CD4-positive, alpha-beta T cell treated with Interleukin-2 at 100 ng/mL for 4 hours (primary cell): ENCODE measurements at places on chromosomes 6 and 20.
A peak's percentile ranks its signal among the peaks of the same experiment; 100 is the strongest.

- DNase-seq = no peak
These were observed 24.5 kb downstream of the YTHDF1 start for GRCh38 chr20:63191400-63191799.

DNA sequence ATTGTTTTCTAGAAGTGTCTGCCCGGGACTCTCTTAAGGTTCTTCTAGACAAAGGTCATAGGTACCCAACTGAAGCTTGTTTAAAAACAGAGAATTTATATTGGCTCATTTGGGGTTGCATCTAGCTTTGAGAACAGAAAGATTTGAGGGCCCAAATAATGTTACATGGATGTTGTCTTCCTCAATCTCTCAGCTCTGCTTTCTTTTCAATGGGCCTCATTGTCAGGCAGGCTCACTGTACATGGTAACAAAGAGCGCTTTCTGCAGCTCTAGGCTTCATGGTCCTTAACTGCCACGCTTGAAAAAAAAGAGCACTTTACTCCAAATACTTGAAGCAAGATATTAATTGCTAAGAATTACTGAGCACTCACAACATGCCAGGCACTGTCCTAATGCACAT lies 22.2 kb downstream of the NHLRC1 start:
- DNase-seq = no peak

DNA sequence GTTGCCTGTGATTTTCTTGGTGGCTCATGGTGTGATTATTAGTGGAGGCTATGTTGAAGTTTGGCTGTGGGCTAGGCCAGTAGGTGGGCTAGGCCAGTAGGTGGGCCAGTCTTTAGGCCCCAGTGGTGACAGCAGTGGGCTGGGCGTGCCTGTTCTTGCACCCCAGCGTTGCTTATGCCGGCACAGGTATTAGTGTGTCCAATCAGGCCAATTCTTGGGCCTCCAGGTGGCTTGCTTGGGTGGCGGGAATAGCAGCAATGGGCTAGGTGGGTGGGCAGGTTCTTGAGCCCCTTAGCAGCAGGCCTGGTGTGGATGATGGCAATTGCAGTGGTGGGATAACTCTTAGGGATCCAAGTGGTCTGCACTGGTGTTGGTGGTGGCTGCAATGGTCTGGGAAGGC lies 22.9 kb downstream of the GJA10 start:
- no peak for DNase-seq

DNA sequence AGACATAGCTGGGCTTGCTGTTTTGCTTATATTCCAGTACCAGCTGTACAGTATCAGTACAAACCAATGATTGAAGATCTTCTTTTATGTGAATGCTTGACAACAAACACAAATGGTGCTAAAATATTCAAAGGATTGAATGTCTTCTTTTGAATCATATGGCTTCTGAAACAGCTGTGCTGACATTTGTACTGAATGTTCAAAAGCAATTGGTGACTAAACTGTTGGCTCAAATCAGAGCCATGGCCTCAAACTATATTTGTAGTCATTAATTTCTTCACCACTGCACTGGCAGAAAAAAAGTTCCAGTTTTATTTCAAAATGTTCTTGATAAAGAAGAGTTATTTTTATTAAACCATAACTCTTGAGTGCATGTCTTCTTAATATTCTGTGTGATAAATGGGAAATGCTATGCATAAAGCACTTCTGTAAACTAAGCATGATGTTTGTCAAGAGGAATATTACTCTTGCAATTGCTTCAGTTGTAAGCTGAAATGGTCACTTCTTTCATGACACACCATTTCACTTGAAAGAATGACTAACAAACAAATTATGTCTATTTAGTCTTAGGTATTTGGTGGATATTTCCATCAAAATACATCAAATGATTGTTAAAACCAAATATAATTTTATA lies 45.9 kb upstream of the CENPW start:
- no peak for DNase-seq

DNA sequence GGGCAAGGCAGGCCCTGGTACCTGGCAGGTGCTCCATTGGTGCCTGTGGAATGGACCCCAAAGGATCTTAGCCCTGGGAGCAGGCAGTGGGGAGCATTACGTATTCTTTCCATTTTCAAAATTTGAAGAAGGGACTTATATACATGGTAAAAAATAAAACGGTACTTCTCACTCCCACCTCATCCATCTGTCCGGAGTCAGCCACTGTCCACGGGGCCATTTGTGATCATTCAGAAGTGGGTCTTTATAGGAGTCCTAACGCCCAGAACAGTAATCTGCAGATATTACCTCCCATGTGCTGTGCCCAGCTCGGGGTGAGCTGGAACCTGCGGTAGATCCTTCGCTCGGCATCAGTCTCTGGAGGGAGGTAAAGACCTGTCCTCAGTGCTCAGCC lies 110.4 kb downstream of the SYCP2 start:
- DNase-seq = no peak

DNA sequence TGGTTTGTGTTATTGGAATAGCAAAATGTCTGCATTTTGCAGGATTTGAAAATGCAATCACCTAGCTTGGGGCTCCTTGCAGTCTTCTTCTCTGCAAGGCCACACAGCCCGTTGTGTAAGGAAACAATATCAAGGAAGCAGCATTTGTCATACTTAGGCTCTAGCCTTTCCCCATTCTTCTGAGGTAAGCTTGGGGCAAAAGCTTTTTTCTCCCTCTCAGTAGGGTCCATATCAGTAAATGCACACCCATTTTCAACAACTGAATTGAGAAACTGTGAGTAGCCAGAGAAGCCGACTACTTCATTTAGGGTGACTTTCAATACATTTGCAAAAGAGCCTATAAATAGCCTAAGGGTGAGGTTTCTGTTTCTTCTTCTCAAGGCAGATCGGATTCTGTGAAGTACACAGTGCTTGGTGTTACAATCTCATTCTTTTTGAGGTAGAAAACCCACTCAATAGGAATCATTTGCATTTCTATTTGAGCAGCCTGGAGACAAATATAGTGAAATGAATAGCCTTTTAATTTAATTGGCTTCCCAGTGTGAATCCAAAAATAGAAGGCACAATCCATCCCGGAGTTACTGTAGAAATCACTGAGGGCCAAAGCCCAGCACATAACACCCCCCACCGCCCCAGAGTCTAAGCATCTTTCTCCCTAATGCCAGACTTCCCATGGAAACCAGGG lies 61.8 kb downstream of the BTBD3 start:
- DNase-seq = no peak

- peak; percentile 1 for DNase-seq
These were observed 206.9 kb downstream of the IBTK start for GRCh38 chr6:82040405-82041221.
